ENCODE measurements at places on chromosomes 5 and 9.

DNA sequence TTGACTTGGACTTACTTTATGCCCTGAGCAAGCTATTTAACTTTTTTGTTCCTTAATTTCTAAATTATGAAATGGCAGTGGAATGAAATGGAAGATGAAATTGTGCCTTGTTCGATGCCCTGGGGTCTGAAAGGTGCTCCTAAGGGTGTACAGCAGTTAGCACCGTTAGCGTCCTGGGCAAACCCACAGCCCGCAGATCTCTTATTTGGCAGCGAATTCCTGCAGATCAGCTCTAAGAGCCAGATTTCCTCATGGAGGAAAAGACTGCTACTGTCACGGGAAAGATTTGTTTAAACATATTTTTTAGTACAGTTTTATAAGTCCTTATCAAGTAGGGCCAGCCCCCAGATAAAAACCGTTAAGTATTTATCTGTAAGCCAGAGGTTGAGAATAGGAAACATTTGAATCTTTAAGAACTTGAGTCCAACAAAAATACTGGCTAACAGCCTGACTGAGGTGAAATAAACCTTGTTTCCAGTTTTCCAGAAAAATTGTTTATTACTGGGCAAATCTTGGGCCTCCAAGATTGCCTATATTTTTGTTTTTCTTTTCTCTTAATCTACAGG lies 216.5 kb upstream of the DMRT1 start:
- DNase-seq, result peak; percentile 12

DNA sequence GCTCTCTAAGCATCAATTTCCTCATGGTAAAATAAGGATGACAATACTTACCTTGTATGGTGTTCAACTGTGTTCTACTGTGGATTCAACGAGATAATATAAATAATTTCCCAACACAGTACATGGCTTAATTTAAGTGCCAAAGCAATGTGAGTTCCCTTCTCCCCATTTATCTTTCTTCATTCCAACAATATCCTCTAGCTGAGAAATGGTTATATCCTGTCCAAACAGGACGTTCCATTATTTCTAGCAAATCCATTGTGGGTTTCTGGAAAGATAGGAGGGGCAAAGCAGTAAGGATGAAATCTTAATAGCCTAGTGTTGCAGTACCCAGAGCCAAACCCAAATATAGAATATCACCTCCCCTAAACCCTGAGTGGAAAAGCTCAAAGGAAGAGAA lies 22.0 kb downstream of the ABCA1 start:
- DNase-seq, result peak; percentile 71

DNA sequence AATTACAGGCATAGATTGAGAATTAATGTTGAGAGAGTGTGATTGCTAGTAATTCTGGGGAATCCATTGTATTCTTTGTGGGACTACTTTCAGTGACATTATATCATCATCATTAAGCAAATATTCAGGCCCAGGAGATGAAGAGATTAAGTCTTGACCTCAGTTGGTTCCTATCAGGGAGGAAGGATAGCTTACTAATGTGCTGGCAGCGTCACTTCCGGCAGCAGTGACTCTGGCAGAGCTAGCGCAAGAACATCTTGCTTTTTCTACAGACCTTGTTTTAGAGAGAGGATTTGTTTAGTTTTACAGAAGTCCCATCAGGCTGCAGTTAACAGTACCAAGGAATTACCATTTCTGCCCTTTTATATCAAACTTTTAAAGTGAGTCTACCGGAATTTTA lies 20.3 kb downstream of the OSTF1 start:
- peak; percentile 90 for DNase-seq

DNA sequence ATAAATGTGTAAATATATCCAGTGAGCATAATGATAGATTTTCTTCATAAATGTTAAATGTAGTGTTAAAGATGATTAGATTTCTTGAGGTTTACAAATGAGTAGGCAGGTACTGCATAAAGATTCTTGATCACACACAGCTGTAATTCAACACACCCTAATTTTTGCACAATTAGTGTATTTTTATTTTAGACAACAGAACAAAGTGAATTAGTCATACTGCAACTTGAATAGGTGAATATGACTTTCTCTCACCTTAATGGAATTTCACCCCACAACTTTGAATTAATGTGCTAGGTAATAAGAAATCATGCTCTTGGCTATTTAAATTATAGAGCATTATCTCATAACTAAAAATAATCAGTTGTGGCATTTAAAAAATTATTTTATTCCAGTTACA lies 795.7 kb upstream of the ACO1 start:
- no peak for DNase-seq

DNA sequence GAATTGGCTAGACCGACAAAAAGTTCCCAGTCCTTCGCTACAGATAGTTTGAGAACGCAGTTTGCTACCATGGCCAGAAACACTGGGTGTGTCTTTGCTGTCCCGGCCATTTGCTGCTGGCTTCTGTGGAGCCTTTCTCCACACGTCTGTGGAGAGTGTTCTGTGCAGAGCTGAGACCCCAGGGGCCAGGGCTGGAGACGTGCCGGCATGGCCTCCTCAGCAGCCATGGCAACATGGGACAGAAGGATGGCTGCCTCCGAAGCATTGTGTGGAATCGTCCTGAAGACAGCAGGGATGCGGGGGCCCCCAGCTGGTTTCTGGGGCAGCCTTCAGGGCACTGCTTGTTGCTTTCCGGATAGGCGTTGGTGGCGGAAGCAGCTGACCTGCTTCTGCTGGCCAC lies 142.8 kb downstream of the GADD45G start:
- DNase-seq, result no peak
